Gastrocnemius medialis (tissue), 4 donors: ENCODE measurements at places on chromosomes 7 and 10. TPM values are rescaled to one million over a fixed set of nuclear protein-coding genes. Genes with fewer than 3 reads are reported as not detected.

GRCh38 chr10:84196083-84196482 is 1.7 kb downstream of the CDHR1 start:
- no peak for DNase-seq

DNA sequence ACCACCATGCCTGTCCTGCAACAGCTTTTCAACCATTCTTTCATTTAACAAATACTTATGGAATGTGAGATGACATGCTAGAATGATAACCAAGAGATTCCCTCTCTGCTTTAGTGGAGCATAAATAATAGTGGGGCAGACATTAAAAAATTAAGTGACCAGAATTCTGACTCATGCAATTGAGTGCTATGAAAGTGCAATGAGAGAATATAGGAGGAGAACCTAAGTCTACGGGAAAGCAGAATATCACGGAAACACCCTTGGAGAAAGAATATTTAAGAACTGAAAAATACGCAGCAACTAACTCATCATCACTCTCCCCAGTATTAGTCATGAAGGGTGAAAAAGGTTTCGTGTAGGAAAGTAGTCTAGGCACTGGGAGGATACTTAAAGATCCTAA is 7.1 kb downstream of the KIF5B start:
- DNase-seq: no peak

DNA sequence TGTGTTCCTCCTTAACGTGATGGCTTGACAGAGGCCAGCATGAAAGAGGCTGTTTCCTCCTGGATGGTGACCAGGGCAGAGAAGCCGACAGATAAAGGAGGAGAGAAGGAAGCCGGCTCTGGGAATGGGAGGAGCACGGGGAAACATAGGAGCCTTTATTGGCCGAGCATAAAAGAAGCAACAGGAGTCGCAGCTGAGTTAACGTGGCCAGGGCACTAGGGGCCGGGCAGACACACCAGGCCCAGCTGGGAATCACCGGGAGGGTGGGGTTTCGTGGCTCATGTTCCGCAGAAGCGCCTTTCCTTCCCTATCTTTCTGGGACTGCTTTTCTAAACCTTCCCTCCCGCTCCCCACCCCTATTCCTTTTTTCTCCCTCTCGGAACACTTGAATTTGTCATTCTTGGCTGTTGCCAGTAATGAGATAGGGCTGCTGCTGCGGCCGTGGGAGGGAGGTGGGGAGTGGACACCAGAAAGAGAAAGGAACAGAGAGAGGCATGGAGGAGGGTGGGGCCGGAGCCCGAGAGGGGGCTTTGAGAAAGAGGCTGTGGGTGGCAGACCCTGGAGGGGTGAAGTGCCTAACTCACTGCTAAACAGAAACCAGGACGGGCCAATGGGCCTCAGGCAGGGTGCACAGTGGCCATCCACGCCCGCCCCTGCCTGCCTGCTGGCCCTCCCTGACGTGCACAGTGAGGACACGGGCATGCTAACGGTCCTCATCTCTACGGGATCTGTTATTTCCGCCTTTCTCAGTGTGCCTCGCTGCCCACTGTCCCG is 65.2 kb downstream of the COL13A1 start:
- DNase-seq: no peak

GRCh38 chr7:124781907-124782734 is 16.5 kb upstream of the GPR37 start:
- DNase-seq: no peak

DNA sequence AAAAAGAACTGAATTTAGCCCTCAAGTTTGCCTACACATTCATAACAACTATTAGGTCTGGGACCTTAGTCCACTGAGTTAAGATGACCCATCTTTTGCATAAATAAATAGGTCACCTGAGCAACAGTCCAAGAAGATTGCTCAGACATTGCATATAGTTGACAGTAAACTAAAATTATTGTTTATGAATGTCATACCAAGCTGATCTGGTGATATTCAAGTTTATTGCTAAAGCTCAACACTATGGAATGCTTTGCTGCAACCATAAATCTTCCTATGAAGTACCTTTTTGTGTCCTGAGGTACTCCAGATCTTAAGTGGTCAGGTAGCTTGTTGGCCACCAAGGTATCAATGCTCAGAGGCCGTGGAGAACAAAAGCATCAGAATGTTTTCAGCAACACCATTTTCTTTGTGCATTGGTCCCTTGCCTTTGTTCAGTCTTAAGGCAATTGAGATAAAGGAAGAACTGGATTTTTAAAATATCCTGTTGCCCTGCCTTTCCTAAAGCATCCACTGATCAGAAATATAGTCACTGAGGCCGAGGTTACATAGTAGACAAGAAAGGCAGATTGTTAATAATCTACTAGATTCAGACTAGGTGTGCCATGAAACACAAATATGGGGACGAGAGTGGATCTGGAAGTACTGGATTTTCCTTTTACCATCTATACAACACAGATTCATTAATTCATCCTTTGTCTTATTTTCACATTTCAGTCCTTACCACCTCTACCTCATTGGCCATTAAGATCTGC is 321.3 kb downstream of the PTEN start:
- DNase-seq: no peak

DNA sequence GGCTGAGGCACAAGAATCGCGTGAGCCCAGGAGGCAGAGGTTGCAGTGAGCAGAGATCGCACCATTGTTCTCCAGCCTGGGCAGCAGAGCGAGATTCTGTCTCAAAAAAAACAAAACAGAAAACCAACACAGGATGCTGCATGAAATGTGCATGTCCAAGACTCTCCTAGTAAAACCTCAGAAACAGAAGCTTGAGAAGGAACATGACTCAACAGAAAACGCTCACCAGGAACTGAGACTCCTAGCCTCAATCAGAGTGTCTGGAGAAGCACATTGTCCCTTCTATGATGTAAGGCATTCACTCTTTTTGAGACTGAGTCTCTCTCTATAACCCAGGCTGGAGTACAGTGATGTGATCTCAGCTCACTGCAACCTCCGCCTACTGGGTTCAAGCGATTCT is 168.3 kb downstream of the MYOF start:
- no peak for DNase-seq

GRCh38 chr10:62728479-62728878 is 76.0 kb upstream of the ADO start:
- no peak for DNase-seq

DNA sequence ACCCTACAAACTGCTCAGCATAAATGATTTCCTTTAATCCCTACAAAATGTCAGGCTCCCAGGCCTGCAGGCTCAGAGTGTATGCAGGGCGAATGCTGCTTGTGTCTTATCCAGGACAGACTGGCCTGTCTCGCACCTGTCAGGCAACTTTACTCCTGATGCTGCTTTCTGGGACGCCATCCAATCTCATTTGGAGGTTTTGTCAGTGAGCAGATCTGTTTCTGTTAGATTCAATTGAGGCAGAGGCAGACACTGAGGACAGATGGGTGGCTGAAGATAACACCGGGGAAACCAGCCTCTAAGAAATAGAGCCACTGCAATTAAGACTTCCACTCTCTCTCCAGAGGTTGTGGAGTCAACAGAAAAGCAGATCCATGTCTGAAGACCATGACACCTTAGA is 115.6 kb downstream of the DPP6 start:
- no peak for DNase-seq

- no peak for DNase-seq
These were observed 666 bp downstream of the NRG3 start for GRCh38 chr10:81875467-81876252.

GRCh38 chr10:105269689-105270088 is 628.6 kb downstream of the SORCS3 start:
- DNase-seq: no peak

DNA sequence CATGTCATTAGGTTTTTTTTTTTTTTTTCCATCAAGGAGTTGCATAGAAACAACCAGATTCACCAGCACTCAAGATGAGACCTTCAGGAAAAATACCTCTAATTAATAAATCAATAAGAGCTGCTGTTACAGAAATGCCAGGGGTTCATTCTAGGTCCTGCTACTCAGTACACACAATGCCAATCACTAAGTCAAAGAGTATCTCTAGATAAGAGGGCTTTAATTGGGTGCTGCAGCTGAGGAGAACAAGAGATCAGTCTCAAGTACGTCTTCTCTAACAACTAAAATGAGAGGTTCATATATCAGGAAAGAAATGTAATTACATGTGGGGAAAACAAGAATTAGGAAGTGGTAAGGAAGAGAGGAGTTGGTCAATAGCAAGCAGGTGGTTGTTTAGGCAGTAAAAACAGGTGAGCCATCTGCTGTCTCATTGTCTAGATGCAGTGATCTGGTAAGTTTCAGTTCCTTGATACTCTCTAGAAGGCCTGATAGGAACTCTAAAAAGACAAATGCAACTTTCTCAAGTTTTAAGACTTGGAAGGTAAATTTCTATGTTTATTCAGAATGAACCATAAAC is 272.9 kb upstream of the ZWINT start:
- no peak for DNase-seq

DNA sequence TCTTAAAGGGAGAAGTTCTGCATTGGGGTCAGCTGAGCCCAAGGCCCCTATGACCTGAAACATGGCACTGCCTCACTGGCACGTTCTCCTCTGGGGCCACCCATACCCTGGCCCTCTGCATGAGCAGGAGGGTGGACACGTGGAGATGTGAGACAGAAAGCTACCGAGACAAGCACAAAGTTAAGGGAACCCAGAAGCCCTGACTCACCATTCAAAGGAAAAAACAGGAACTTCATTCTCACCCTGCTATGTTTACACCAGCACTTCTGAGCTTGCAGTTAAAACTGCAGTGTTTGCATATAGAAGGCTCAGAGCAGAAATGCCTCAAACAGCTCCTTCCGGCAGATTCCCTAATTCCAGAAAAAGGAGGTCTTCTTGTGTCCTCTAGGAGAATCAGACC is 41.7 kb downstream of the DENND11 start:
- no peak for DNase-seq

DNA sequence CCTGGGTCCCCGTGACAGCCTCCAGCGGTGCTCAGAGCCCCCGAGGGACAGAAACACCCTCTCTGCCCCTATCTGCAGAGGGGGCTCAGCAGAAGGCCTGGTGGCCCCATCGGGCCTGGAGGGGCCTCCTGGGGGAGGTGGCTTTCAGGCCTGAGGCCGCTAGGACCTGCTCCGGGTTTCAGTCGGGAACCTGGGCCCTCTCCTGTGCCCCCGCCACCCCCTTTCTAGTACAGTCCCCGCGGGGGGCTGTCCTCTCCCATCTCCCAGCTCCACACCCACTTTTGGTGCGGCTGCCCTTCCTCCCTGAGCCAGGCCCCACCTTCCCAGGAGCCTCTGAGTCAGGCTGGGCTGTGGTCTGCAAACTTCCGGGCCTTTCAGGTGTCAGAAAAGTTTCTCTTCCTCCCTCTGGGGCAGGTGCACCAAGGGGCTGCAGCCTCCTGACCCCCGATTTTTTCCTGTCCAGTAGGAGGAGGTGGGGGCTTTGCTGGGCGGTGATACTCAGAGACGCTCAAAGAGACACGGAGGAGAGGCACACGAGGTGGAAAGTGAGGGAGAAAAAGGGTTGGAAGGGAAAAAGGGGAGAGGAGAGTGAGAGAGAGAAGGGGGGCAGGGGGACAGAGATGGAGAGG is 692 bp downstream of the CARD11 start:
- no peak for DNase-seq

DNA sequence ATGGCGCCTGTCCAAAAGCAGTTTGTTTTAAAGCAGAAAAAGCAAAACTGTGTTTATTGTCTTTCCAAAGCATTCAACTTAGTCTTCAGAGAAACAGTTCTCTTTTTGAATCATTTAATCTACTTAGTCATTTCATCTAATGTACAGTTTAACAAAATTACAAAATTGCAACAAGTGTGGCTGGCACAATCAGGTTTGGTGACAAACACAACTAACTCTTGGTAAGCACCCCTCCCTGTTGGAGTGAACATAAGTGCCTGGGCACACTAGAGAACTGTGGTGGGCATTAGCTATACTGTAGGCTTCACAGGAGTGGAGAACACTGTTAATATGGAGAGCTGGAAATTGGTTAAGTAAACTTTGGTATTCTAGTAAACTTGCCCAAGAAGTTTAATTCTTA is 6.9 kb downstream of the CREM start:
- DNase-seq: no peak

DNA sequence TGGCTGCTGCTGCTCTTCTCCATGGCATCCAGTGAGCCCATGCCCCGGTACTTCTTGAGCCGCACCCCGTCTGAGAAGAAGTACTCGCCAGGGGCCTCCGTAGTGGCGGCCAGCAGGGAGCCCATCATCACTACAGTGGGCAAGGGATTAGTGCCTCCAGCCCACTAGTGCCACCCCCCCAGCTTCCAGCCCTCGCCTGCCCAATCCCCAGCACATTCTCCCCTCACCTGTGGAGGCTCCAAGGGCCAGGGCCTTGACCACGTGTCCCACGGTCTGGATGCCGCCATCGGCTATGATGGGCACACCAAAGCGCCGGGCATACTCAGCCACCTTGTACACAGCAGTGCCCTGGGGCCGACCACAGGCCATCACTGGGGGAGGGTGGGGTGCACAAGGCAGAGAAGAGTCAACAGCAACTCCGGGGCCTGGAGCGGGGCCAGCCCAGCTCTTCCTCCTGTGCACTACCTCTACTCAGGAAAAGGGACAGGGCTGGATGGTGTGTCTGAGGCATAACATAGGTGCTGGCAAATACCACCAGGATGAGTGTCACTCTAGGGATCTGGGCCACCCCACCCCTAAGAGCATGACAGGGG is 14.8 kb downstream of the IMPDH1 start:
- no peak for DNase-seq

- DNase-seq: no peak
These were observed 92.8 kb upstream of the PPIF start for GRCh38 chr10:79254333-79255006.

- no peak for DNase-seq
These were observed 109.0 kb downstream of the SDHAF3 start for GRCh38 chr7:97226541-97226940.

GRCh38 chr7:82699773-82700186 is 256.2 kb upstream of the CACNA2D1 start:
- no peak for DNase-seq

- DNase-seq: no peak
These were observed 24.5 kb downstream of the CHST15 start for GRCh38 chr10:124068929-124069328.

GRCh38 chr7:101743241-101743994 is 74.0 kb upstream of the CUX1 start:
- DNase-seq: no peak

DNA sequence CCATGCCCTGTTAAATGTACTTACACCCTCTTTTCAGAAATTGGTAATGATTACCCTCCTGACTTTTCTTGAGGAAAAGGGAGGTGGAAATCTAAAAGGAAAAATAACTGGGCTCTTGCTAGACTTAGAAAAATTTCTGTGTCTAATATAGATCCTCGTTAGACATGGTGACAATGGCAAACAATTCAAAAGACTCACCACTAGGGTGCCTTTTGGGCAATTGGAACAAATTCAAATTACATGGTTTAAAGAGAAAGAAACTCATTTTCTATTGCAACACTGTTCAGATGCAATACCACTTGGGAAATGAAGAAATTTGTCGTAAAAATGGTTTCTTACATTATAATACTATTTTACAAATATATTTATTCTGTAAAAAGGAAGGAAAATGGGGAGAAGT is 950.1 kb downstream of the GRM8 start:
- DNase-seq: no peak

EBF3 gene
- 8.4 TPM for total RNA-seq

ZKSCAN5 gene
- 10.2 TPM for total RNA-seq

GRM3 gene
- not detected for total RNA-seq

MRC1 gene
- total RNA-seq: 5.3 TPM

LHFPL3 gene
- total RNA-seq: not detected

FKBP6 gene
- total RNA-seq: not detected

ST8SIA6 gene
- total RNA-seq: 0.66 TPM

OR6V1 gene
- total RNA-seq: not detected

DLG5 gene
- 51.2 TPM for total RNA-seq

POM121L12 gene
- not detected for total RNA-seq

PTF1A gene
- total RNA-seq: not detected

KCND2 gene
- total RNA-seq: 0.41 TPM

ZNF783 gene
- total RNA-seq: 3.4 TPM

PCGF5 gene
- 50.1 TPM for total RNA-seq
